ENCODE measurements at places on chromosomes 2 and 18. TPM values are rescaled to one million over a fixed set of nuclear protein-coding genes. Genes with fewer than 3 reads are reported as not detected.

GRCh38 chr18:50870138-50870845 lies 8.6 kb upstream of the ME2 start:
- DNase-seq = peak; percentile 76

GRCh38 chr2:190794790-190795189 lies 85.8 kb upstream of the GLS start:
- DNase-seq = no peak

GRCh38 chr2:525021-525420 lies 152.2 kb downstream of the TMEM18 start:
- DNase-seq = no peak

DNA sequence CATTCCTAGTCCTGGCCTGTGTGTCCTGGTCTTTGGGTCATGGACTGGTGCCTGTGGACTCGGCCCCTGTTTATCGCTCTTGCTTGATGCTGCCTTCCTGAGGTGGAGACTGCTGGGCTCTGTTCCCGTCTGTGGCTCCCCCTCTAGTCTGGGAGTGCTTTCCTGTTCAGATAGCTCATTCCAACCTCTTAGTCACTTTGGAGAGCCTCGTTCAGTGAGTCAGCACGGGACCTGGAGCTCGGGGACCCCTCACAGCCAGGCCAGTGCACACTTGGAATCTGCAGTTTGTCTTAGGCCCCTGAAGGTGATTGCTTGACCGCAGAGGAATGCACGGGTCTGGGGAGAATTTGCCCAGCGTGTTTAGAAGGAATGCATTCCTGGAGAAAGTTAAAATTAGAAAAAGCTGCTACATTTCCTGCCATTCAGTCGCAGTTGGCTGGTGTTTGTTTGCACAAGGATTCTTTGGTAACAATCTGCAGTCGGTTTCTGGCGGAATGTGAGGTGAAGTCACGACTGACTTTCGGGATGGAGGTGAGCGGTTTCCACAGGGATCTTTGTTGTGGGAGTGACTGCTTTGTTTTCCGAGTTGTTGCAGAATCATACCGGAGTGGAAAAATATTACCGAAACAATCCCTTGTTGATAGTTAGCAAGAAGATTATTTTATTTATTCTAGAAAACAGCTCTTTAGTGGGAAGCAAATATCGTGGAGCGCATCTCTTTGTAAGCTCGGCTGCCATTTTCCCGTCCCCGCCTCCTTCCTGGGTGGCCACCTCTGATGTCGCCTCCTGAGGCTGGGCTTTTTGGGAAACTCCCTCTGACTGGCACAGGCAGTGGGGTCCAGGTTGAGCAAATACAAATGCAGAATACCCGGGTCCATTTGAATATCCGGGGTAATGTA lies 29.6 kb downstream of the SH3BP4 start:
- peak; percentile 95 for DNase-seq

DNA sequence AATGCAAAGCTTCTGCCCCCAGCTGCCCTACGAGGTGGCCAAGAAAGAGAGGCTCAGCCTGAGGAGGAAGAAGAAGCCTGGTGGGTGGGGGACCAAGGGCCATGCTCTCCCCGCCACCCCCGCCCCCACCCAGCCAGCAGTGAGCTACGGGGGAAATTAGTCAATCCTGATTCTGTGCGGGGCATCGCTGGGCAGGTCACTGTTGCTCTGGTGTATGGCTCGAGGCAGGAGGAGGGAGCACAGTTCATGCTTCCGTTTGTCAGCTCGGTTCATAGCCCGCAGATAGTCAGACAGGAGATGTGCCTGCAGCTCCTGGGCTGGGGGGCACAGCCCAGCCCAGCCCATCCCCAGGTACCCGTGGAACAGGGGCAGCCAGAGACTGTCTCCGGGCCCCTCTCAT lies 17.1 kb downstream of the RAMP1 start:
- no peak for DNase-seq

GRCh38 chr18:44946529-44947113 lies 265.9 kb downstream of the SETBP1 start:
- no peak for DNase-seq

GRCh38 chr18:8960740-8961657 lies 141.5 kb upstream of the NDUFV2 start:
- no peak for DNase-seq

DNA sequence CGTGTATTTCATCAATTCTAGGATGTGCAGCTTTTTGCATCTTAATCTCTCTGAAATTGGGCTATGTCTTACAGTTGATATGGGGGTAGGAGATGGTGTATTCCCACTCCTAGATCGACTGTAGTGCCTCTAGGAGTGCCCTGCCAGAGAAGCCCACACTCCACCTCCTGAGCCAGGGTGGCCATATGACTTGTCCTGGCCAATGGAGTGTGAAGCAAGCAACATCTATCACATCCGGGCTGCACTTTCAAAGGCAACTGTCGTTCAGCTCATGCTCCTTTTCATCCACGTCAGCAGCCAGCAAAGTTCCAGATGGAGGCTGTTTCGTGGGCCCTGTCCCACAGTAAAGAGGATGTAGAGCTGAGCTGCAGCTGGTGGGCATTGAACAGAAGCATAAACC lies 149.4 kb upstream of the SLC1A4 start:
- peak; percentile 26 for DNase-seq

GRCh38 chr2:130796290-130796689 lies 40.4 kb upstream of the ARHGEF4 start:
- DNase-seq = peak; percentile 69

DNA sequence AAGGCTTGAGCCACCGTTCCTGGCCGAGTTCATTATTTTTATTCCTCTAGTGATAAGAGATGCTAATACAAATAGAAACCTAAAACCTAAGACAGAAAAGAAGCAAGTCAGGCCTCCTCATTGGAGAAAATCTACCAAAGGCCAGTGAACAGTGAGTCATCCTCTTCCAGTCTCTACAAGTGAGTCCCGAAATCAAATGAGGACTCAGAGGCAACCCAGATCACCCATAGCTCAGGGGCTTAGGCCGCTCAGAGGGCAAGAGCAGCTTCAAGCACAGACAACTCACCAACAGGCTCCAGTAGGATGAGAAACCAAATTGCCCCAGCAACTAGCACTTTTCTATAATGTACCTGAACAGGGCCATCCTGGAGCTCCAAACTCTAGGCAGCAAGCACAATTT lies 42.7 kb upstream of the ACMSD start:
- no peak for DNase-seq

- no peak for DNase-seq
Measured at GRCh38 chr18:9103376-9103873, 926 bp downstream of the NDUFV2 start.

- DNase-seq = no peak
Measured at GRCh38 chr2:8215159-8215863, 466.5 kb upstream of the ID2 start.

The TRABD2A gene
- total RNA-seq = 0.20 TPM

The SIGLEC15 gene
- 0.54 TPM for total RNA-seq

The EFEMP1 gene
- 379 TPM for total RNA-seq

The PLB1 gene
- total RNA-seq = 2.2 TPM
